ENCODE measurements at places on chromosomes 4 and X. TPM values are rescaled to one million over a fixed set of nuclear protein-coding genes. Genes with fewer than 3 reads are reported as not detected.

GRCh38 chr4:11824566-11824965 lies 395.9 kb upstream of the HS3ST1 start:
- no peaks in the 10 kb centered on the region for H3K27me3 ChIP-seq
- H3K27ac ChIP-seq: no peak overlapping the region
- no peaks in the 10 kb centered on the region for H3K4me1 ChIP-seq
- no peaks in the 10 kb centered on the region for H3K36me3 ChIP-seq

- H3K4me1 ChIP-seq: no peaks in the 10 kb centered on the region
- no peak overlapping the region for H3K27ac ChIP-seq
- H3K36me3 ChIP-seq: peaks cover 64% of the 10 kb centered on the region
- DNase-seq: no peak
Measured at GRCh38 chr4:152968806-152969394, 32.8 kb downstream of the FHDC1 start.

GRCh38 chrX:153766098-153766817 lies 2.2 kb downstream of the PLXNB3 start:
- peaks cover 3% of the 10 kb centered on the region for H3K27me3 ChIP-seq
- peak overlapping the region; percentile 17 for H3K4me3 ChIP-seq
- H3K27ac ChIP-seq: peak overlapping the region; percentile 76
- peaks cover 14% of the 10 kb centered on the region for H3K36me3 ChIP-seq
- H3K4me1 ChIP-seq: peaks cover 31% of the 10 kb centered on the region

GRCh38 chr4:101307899-101308298 lies 39.4 kb downstream of the PPP3CA start:
- no peak for DNase-seq
- H3K4me3 ChIP-seq: no peak overlapping the region
- no peaks in the 10 kb centered on the region for H3K27me3 ChIP-seq
- H3K27ac ChIP-seq: no peak overlapping the region
- H3K4me1 ChIP-seq: peaks cover 46% of the 10 kb centered on the region

- no peak overlapping the region for H3K4me3 ChIP-seq
- H3K27me3 ChIP-seq: no peaks in the 10 kb centered on the region
- H3K4me1 ChIP-seq: no peaks in the 10 kb centered on the region
- peak; percentile 21 for DNase-seq
- no peak overlapping the region for H3K27ac ChIP-seq
Measured at GRCh38 chr4:8818063-8818881, 53.4 kb downstream of the HMX1 start.

DNA sequence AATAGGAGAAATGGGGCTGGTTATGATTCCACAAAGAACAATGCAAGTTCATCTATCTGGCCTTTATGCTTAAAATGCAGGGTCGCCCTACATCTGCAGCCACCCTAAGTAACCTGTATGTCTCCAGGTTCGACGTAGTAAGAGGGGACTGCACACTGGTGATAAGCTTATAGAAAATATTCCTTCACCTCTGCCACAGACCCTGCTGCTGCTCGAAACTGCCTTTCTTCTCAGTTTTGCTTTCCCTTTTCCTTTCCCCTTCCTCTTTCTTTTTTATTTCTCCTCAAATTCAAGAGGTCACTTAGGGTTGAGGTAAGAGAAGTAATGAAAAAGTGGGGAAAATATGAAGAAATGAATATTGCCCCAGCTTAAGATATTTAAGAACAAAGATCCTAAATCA lies 123.5 kb downstream of the DCHS2 start:
- no peak overlapping the region for H3K4me3 ChIP-seq
- H3K4me1 ChIP-seq: no peaks in the 10 kb centered on the region
- no peak for DNase-seq
- H3K27ac ChIP-seq: no peak overlapping the region
- H3K27me3 ChIP-seq: no peaks in the 10 kb centered on the region
- no peaks in the 10 kb centered on the region for H3K36me3 ChIP-seq

DNA sequence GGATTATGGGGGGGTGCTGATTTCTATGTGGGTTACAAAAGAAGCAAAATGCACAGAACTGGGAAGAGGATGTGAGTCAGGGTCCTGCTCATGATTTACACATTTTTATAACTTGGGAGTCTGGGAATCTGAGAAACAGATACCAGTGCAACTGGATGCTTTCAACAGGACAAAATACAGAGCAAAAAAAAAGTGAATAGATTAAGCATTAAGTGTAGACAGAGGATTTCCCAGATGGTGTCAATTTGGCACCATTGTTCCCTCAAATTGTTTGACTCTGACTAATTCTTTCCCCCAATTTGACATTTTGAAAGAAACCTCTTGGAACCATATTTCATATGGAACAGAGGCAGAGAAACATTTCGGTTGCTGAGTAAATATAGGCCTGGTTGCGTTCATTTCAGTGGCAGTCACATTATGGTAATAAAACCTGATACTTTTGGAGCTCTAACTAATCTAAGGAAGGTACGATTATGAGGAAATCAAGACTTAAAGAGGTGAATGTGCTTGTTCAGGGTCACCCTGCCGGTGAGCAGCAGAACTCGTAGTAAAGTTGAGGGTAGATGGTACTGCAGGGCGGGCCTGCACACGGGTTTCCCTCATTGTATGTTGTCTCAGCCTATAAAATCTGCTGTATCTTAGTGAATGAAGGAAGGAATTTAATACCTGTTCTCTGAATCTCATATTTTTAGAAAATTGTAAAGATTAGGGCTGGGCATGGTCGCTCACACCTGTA lies 18.7 kb upstream of the CDKL5 start:
- no peak overlapping the region for H3K27ac ChIP-seq
- H3K27me3 ChIP-seq: peaks cover 6% of the 10 kb centered on the region
- no peak for DNase-seq
- H3K4me3 ChIP-seq: no peak overlapping the region
- no peaks in the 10 kb centered on the region for H3K4me1 ChIP-seq
- no peaks in the 10 kb centered on the region for H3K36me3 ChIP-seq

DNA sequence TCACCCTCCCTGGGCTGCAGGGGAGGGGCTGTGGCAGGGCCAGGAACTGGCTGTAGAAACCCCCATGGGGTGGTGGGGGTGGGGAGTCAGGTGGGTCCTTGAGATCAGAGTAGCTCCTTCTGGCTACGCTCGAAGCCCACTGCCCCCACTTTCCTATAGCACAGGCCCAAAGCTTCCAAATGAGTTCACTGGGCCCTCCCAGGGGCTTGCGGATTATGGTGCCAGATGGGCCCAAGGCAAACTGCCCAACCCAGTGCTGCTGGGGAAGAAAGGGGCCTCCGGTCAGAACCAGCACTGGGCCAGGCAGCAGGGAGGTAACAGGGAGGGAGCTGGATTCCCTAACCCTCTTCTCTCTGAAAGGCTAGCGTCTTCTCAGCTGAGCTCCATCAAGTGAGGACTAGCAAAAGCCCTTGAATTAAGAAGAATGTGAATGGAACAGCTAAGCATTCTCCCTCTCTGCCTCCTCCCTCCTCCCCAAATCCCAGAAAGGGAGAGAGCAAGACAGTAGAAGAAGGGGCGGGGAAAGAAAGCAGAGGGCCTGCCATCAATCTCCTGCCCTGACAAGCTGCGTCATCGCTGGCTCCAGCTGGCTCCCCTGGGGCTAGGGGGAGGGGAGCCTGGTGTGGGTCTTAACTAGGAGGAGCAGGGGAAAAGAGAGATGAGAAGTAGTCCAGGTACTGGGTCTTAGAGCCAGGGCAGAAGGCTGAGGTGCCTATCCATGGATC lies 34.7 kb downstream of the FRMPD3 start:
- H3K4me3 ChIP-seq: no peak overlapping the region
- no peaks in the 10 kb centered on the region for H3K4me1 ChIP-seq
- H3K27ac ChIP-seq: peak overlapping the region; percentile 56
- H3K27me3 ChIP-seq: no peaks in the 10 kb centered on the region
- H3K36me3 ChIP-seq: no peaks in the 10 kb centered on the region

- no peak for DNase-seq
- no peaks in the 10 kb centered on the region for H3K4me1 ChIP-seq
- no peaks in the 10 kb centered on the region for H3K27me3 ChIP-seq
- H3K36me3 ChIP-seq: no peaks in the 10 kb centered on the region
Measured at GRCh38 chrX:13188731-13189309, 131.0 kb downstream of the ATXN3L start.

- no peak overlapping the region for H3K4me3 ChIP-seq
- peaks cover 5% of the 10 kb centered on the region for H3K4me1 ChIP-seq
- H3K27ac ChIP-seq: no peak overlapping the region
Measured at GRCh38 chr4:184960505-184960971, 57.8 kb upstream of the HELT start.

GRCh38 chrX:31099536-31100090 lies 27.8 kb upstream of the FTHL17 start:
- H3K27ac ChIP-seq: no peak overlapping the region
- no peak for DNase-seq
- no peak overlapping the region for H3K4me3 ChIP-seq
- H3K27me3 ChIP-seq: no peaks in the 10 kb centered on the region
- H3K36me3 ChIP-seq: no peaks in the 10 kb centered on the region

DNA sequence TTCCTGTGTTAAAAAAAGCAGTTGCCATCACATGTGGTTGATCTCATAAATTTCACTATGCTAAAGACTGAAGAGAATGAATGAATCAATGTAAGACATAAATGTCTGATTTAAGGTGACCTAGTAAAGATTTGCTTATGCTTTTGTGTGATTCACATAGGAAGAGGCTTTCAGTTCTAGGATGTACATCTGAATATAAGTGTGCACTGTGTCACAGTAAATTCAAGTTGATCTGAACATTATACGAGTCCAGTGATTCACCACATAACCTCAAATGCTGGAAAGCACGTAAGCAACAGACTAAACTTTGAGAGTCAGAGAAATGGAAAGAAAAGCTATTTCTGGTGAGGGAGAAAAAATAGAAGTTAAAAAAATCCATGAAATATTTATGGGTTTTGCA lies 567.9 kb downstream of the EPHA5 start:
- H3K36me3 ChIP-seq: no peaks in the 10 kb centered on the region
- DNase-seq: no peak
- no peaks in the 10 kb centered on the region for H3K4me1 ChIP-seq
- H3K27me3 ChIP-seq: no peaks in the 10 kb centered on the region
- H3K27ac ChIP-seq: no peak overlapping the region

GRCh38 chr4:88605736-88606135 lies 13.5 kb downstream of the HERC3 start:
- no peaks in the 10 kb centered on the region for H3K27me3 ChIP-seq
- H3K27ac ChIP-seq: no peak overlapping the region
- H3K36me3 ChIP-seq: peaks cover 39% of the 10 kb centered on the region
- no peak overlapping the region for H3K4me3 ChIP-seq
- peaks cover 29% of the 10 kb centered on the region for H3K4me1 ChIP-seq

- H3K36me3 ChIP-seq: no peaks in the 10 kb centered on the region
- H3K27ac ChIP-seq: no peak overlapping the region
- H3K4me3 ChIP-seq: no peak overlapping the region
- peaks cover 3% of the 10 kb centered on the region for H3K4me1 ChIP-seq
- H3K27me3 ChIP-seq: no peaks in the 10 kb centered on the region
Measured at GRCh38 chr4:184528713-184529112, 54.4 kb upstream of the IRF2 start.

GRCh38 chrX:106144755-106145639 lies 23.1 kb upstream of the PWWP3B start:
- H3K4me1 ChIP-seq: no peaks in the 10 kb centered on the region
- peak; percentile 27 for DNase-seq
- no peaks in the 10 kb centered on the region for H3K36me3 ChIP-seq
- H3K27me3 ChIP-seq: no peaks in the 10 kb centered on the region
- H3K4me3 ChIP-seq: no peak overlapping the region
- H3K27ac ChIP-seq: peak overlapping the region; percentile 68

HCCS gene
- 3.5 TPM for total RNA-seq

GSPT2 gene
- not detected for total RNA-seq

PASD1 gene
- total RNA-seq: not detected

FGF16 gene
- total RNA-seq: not detected
